ENCODE measurements at places on chromosomes 3 and 15.

GRCh38 chr15:61841466-61841865, 218.8 kb downstream of the VPS13C start:
- DNase-seq = no peak

- no peak for DNase-seq
Measured at GRCh38 chr3:128374746-128375445, 91.8 kb downstream of the DNAJB8 start.

- DNase-seq = no peak
Measured at GRCh38 chr15:68821841-68822381, 1.2 kb upstream of the ANP32A start.

- no peak for DNase-seq
Measured at GRCh38 chr3:27454914-27455313, 29.3 kb downstream of the SLC4A7 start.

DNA sequence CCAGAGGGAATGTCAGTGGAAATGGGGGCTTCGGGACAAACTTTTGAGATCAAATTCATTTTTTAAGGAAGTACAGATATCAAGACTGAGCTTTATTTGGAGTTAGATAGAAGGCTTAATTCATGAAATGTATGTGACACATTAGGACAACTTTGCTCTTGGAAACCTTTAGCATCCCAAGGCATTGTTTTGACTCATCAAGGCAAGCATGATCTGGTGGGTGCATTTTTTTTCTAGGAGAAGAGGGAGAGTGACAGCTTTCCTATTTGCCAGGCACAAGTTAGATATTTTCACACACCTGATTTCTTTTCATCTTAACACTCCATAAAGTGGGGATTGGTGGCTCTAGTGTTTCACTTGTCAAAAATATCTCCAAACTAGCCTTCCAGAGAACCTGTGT, 61.5 kb upstream of the RPL35A start:
- DNase-seq = no peak

- DNase-seq = no peak
Measured at GRCh38 chr15:43776718-43777266, at the start of gene ELL3. Gene ELL3, minus strand, starts transcription at chr15:43776966. Its CDS starts 65 bp downstream, at chr15:43776901.

DNA sequence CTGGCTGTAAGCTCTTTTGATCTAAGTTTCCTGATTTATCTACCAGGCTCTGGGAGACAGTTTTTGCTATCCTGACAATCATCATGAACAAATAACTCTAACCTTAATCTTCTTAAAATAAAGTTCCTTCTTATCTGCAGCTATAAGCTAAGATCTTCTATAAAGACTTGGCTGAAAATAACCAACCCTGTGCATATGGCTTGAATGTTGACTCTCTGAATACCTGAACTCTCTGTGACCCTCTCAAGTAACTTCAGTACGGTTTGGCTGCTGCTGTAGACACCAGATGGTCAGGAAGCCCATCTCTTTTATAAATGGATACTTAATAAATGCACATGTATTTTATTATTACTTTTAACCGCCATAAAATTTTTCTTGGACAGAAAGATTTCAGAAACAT, 412.4 kb upstream of the CBLB start:
- no peak for DNase-seq

DNA sequence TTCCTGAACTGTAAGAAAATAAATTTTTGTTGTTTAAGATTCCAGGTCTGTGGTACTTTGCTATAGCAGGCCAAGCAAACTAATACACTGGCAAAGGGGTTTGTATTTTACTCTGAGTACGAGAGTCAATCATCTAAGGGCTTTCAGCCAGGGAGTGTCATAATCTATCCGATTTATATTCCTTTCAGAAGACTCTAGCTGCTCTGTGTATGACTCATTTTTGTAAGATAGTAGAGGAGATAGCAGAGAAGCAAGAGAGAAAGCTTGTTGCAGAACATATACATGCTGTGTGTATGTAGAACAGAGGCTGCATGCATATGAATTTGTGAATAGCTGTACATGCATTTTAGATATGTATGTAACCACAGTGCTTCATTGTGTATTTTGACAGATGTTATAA, 577.9 kb upstream of the EPHA6 start:
- DNase-seq = no peak

DNA sequence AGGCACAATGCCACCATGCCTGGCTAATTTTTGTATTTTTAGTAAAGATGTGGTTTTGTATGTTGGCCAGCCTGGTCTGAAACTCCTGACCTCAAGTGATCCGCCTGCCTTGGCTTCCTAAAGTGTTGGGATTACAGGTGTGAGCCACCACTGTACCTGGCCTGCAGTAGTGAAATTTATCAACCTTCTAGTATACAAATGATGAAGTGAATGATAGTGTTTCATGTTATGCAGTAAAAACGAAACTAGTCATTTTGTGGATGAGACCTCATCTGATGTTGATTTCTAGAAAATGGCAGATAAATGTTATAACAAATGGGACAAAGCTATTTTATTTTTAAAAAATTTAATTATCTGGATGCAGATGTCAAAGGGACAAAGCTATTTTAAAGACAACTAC, 32.9 kb downstream of the NXPE3 start:
- no peak for DNase-seq

GRCh38 chr15:90232941-90233386, 777 bp downstream of the CIB1 start:
- no peak for DNase-seq

- no peak for DNase-seq
Measured at GRCh38 chr15:80710635-80711554, 15.8 kb downstream of the ABHD17C start.

GRCh38 chr3:44427683-44428082, 49.8 kb downstream of the ZNF445 start:
- DNase-seq = no peak

GRCh38 chr3:194198938-194199337, 63.0 kb downstream of the HES1 start:
- no peak for DNase-seq

DNA sequence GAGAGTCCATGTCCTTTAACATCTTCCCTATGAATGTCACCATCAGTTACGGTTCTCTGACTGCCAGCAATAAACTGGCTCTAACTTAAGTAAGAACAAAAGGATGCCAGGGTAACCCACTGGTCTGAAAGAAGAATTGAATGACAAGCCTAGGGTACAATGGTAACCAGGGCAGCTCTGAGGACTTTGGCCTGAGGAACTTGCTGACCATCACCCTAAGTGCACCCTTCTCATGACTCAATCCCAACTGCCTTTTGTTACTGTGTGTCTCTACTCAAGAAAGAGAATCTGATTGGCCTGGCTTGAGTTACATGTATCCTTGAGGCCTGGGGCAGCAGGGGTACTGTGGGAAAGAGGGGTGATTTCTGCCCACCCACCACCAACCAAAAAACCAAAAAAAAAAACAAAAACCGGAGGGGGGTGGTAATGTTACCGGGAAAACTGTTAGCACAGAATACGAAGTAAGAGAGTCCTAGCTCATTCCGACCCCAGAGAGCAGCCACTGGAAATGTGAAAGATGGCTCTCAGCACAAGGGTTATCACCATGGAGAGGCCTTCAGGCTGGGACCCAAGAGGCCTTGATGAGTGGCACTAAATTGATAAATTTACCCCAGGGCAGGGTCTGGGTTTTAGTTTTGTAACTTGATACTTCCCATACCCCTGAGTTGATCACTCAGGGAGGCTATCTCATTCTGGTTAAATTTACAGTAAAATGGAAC, 9.3 kb upstream of the SLC28A1 start:
- DNase-seq = no peak

DNA sequence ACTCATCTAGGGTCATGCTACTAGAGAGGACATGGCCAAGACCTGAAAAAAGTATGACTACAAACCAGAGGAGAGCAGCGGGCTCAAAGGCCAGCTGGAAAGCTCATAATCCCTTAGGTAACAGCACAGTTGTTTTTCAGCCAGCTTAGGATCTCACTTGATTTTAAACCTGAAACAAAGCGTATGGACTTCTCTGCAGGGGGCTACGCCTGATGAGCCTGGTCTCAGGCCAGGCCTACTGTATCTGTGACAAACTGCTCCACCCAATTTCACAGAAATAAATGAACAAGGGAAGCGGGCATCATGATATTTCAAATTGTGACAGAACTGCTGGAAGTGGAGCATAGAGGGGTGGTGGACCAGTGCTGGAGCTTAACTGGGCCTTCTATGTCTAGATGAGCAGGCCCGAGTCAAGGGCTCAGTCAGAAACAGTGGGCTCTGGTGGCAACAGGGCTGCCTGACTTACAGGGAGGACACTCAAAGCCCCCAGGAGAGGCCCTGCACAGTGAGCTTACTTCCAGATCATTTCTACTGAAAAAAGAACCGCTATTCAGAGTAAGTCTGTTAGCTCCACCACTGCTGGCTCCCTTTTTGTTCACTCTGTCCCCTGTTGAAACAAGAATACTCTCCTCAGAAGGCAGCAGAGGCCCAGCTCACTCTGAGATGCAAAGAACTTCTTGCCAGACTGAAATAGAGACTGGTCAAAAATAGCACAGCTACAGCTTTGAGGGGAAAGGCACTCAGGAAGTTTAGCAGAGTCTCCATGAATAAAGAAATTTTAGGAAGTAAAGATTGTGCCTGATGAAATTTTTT, 47.0 kb downstream of the LRIG1 start:
- DNase-seq = no peak

- no peak for DNase-seq
Measured at GRCh38 chr15:55741833-55742497, 987 bp downstream of the PRTG start.

DNA sequence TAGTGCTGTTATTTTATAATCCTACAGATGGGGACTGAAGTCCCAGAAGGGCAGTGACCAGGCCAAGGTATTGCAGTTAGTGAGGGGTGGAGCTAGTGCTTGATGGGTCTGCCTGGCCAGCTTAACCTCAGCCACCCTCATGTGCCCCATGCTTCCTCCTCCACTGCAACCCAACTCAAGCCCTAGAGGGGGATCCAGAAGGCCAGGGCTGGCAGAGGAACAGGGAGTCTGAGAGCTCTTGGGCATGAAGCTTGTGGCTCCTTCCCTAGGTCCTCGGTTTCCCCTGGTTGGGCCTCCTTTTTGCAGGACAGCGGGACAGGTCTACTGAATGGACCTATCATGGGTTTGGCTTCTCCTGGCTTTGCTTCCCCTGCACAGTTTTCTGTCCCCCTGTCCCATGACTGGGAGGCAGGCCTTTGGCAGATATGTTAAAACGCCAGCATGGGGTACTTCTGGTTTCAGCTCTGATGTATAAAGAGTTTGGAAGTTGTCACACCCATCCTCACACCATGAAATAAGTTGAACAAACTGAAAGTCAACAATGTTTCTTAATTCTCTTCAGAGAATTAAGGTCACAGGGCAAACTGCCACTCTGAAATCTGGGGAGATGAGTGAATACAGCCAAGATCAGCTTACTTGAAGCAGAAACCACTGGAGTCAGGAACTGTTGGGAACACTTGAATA, 103.3 kb downstream of the SMAD6 start:
- no peak for DNase-seq

DNA sequence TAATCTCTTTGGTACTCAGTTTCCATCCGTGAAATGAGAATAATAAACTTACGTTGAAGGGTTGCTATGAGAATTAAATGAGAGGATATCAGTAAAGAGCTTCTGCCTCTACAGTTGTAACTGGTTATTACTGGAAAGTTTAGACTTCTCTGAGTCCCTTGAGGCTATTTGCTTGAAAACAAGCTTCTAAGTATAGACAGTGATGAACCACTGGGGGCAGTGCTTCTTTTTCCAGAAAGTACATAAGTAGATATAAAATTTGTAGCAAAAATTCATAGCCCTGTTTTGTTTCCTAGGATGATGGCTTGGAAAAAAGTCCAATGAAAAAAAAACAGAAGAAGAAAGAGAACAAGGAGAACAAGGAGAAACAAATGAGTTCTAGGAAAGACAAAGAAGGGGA, 87.1 kb downstream of the RGMA start:
- no peak for DNase-seq

- no peak for DNase-seq
Measured at GRCh38 chr3:173823911-173824460, 426.4 kb downstream of the NLGN1 start.

GRCh38 chr15:47352217-47352616, 365.1 kb upstream of the SEMA6D start:
- no peak for DNase-seq

DNA sequence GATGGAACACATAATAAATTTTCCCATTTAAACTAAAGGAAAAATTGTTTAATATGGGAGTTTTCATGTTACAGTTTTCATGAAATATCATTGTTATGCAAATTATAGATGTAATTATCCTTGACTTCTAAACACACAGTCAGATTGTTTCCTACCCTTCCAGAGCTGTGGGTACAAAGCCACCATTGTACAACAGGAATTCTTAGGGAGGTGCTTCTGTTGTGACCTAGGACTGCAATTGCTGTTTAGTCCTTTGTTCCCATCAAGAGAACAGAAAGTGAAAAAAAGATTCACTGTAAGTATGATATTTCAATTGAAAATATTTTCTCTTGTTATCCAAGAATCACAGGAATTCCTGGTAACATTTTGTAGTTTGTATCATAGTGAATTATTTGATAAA, 455.3 kb upstream of the NAALADL2 start:
- DNase-seq = no peak

GRCh38 chr15:25508369-25509002, 69.7 kb upstream of the UBE3A start:
- no peak for DNase-seq

DNA sequence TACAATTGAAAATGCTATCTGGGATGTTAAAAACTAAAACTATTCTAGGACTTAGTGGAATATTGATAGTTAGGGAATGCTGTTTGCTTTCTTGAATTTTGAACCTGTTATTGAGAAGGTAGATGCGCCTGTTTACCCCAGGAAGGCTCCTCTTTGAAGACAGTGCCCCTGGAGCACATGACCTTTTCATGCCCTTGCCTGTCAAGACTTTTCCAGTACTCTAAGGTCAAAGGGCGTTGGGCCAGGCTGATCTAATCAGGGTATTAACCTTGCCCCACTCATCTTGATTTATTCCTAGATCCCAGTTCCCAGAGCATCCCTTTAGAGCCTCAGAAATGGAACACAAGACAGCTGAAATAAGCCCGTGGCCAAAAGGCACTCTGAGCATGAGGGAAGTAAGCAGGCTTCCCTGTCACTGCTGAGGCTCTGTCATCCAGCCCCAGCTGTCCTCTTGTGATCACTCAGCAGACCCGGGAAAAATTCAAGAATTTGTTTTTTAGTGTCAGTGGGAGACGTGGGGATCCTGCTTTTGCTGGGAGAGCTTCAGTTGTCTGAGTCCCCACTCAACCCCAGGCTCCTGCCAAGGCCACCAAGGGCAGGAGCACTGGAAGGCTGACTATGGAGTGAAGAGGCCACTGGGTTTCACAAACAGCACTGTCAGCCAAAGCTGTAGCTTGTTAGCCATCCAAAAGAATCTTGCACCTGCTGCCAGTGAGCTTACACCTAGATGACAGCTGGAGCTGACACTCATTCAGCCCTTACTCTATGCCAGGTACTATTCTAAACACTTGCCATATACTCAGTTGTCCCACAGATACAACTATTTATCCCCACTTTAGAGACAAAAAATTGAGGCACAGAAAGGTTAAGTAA, 169.0 kb downstream of the PGPEP1L start:
- no peak for DNase-seq

GRCh38 chr3:131705558-131706051, 202.8 kb upstream of the MRPL3 start:
- DNase-seq = no peak

GRCh38 chr3:169847896-169848295, 21.8 kb downstream of the LRRC31 start:
- no peak for DNase-seq

- no peak for DNase-seq
Measured at GRCh38 chr3:146554151-146554760, 9.8 kb upstream of the PLSCR1 start.

All from esophagus squamous epithelium (tissue), 5 donors.